Spleen (tissue), 13 donors: ENCODE measurements at places on chromosomes 4 and X. TPM values are rescaled to one million over a fixed set of nuclear protein-coding genes. Genes with fewer than 3 reads are reported as not detected.

The BST1 gene
- 40.0 TPM for total RNA-seq

The HPRT1 gene
- total RNA-seq, result 20.8 TPM

The PF4V1 gene
- 2.6 TPM for total RNA-seq

The CPEB2 gene
- 21.8 TPM for total RNA-seq

The FAM241A gene
- total RNA-seq, result 4.4 TPM

The RAB41 gene
- not detected for total RNA-seq

The BCOR gene
- total RNA-seq, result 38.6 TPM
